ENCODE measurements at places on chromosomes 2 and 18.

- DNase-seq = no peak
Observed at GRCh38 chr2:60442608-60443007, 110.8 kb downstream of the BCL11A start.

DNA sequence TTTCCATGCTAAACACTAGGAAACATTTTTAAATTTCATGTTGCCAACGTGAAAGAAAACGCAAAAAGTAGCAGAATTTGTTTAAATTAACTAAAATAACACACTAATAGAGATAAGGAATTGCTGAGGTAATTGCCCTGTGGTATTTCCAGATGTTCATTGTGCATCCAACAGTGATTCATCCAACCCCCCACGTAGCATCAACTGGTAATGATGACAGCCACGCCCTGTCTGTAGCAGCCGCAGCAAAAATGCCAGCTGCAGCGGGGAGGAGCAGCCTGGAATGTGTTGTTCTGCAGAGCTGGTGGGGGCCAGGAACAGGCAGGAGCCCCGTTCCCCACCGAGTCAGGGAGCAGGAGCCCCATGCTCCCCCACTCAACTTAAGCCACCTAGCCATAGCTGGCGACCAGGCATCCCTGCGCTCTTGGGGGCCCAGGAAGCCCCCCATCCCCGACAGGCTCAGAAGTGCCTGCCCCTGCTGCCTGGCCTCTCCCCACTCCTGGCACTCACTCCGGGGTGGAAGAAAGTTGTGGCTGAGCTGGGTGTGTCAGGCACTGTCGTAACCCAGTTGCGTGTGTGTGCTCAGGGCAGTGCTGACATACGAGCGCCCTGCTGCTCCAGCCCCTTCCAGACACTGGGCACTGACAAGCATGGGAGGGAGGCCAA is 695.1 kb upstream of the ACVR2A start:
- no peak for DNase-seq

GRCh38 chr18:14174706-14175085 is 42.5 kb upstream of the ZNF519 start:
- no peak for DNase-seq

DNA sequence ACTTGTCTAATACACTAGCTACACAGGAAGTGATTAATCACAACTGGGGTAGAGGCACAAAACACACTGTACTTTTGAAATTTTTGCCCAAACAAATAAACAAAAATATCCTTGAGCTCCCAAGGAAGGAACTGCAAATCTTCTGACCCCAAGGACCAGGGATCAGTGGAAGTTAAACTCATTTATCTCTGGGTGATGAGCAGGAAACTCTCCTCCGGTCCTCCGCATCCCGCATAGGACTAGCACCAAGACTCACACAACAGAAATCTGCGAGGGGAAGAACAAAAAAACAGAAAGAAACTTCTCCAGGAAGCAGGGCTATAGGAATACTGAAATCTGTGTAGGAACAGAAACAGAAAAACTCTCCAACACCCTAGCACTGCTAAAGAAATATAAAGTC is 650.3 kb downstream of the DCDC2C start:
- no peak for DNase-seq

GRCh38 chr2:48369971-48370370 is 160.0 kb upstream of the STON1 start:
- no peak for DNase-seq

- DNase-seq = no peak
Observed at GRCh38 chr2:241110089-241110606, 8.1 kb upstream of the MTERF4 start.

- DNase-seq = no peak
Observed at GRCh38 chr2:199329031-199329430, 128.7 kb downstream of the SATB2 start.

DNA sequence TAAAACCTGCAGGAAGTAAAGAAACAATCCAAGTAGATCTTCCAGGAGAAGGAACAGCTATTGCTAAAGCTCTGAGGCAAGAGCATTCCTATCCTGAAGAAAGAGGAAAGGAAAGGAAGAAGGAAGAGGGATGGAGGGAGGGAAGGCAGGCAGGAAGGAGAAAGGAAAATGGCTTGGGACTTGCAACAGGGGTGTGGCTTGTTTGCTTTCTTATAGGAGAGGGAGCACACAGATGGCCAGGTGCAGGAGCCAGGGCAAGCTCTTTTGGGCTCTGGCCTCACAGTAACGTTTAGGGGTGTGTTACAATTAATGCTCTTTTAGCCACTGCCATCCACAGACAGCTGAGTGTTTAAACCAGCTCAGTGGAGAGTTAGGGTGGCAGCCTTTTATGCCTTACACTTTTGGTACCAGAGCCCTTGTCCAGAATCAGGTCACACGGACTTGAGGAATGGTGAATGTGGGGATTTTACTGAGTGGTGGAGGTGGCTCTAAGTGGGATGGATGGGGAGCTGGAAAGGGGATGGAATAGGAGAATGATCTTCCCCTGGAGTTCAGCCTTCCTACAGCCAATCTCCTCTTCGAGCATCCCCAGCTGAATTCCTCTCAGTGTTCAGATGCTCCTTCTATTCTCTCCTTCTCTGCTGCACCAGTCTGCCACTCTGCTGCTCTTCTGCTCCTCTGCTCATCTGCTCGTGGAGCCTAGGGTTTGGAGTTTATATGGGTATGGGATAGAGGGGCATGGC is 108.7 kb upstream of the SLC39A10 start:
- no peak for DNase-seq

- DNase-seq = no peak
Observed at GRCh38 chr18:11899063-11899462, 9.1 kb downstream of the MPPE1 start.

DNA sequence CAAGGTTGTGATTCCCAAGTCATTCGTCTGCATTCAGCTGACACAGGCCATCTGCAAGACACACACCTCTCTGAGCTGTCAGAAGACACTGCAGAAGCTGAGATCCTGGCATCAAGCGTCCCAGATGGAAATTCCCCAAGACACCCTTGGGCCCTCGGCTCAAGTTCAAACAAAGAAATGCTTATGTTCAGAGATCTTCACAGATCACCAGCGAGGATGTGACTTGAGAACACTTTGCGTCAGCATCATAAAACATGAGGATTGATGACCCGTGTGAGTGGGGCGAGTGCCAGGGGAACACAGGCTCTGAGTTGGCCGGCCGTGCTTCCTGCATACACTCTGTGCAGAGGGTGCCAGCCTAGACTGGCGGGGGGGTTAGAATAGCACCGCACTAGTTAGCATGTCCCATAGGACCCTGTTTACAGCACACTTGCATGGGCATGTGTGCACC is 36.8 kb downstream of the KCNIP3 start:
- DNase-seq = no peak

DNA sequence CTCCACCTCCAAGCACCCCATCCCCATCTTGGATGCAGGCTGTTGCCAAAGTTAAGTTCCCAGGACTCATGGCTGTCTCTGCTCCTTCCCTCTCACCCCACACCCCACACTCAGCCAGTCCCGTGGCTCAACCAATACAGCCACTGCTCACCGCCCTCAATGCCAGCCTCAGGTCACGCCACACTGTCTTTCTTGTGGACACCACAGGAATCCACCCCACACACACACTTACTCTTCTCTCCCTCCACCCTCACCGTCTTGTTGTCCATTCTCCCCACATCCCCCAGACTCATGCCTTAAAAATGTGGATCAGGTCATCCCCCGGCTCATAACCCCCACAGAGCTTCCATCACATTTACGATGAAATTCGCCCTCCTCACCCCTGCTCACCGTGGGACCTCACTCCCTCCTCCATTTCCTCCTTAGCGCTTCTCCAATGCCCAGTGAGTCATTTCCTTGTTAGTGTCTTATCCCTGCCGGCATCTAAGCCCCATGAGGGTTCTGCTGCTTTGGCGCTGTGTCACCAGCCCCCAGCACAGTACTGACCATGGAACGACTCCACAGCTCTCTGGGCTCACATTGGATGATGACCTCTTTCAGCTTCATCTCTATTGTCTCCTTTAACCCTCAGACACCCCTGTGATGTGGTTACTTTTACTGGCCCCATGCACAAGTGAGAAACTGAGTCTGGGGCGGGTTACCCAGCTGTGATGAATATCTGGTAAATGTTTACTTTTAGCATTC is 13.8 kb downstream of the MLPH start:
- DNase-seq = peak; percentile 43

GRCh38 chr18:54150226-54150625 is 74.2 kb downstream of the MBD2 start:
- no peak for DNase-seq

DNA sequence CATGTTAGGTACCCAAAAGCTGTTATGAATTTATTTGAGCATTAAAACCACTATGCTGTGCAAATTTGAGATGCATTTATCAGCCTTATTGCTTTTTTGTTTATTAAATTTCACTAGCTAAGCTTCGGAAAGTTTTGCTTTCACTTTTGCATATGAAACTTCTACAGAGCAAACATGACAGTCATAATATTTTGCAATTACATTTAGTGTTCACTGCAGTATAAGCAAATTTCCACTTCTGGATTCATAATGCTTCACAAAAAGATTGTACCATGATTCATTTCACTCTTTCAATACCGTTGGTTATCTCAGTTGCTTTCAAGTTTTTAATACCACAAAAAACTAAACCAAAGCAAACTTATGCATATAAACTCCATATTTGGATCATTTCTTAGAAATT is 228.7 kb upstream of the SLC8A1 start:
- DNase-seq = no peak

- DNase-seq = peak; percentile 50
Observed at GRCh38 chr18:21955757-21956652, 213.4 kb upstream of the GATA6 start.

GRCh38 chr2:11166476-11166875 is 11.2 kb downstream of the SLC66A3 start:
- no peak for DNase-seq

DNA sequence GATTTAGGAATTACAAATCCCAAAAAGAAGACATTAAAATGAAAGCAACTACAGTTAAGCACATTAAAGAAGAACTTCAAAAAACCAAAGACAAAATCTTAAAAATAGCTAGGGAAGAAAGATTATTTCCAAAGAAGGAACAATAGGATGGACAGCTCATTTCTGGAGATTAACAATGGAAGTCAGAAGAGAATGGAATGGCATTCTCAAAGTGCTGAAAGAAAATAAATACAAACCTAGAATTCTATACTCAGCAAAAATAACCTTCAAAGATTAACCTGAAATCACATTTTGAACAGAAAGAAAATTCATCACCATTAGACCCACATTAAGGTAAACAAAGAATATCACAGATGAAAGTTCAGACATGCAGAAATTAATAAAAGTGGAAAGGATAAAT is 229.2 kb downstream of the HDAC4 start:
- no peak for DNase-seq

DNA sequence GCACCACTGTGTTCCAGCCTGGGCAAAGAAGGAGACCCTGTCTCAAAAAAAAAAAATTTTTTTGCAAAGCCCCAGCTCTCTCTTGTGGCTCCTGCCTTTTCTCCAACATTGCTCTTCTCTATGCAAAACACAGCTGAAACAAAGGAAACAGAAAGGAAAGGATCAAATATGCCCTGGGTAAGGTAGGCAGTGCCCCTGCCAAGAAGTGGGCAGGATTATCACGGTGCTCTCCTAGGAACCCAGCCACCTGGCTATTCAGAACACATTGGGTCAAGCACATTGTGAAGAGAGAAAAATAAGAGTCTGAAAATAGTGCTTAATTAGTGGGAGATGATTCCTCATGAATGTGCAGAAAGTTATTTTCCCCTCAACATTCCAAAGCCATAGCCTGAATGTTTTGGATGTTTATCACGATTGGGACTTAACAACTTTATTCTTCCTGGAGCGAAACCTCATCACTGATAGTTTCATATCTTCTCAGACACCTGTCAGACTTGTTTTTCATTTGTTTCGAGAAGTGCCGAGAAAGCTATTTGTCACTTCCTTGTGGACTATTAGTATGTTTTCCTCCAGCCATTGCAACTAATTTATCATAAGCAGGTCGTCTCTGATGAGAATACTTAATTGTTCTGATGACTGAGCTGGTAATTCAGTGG is 42.7 kb upstream of the RPL31 start:
- DNase-seq = no peak

DNA sequence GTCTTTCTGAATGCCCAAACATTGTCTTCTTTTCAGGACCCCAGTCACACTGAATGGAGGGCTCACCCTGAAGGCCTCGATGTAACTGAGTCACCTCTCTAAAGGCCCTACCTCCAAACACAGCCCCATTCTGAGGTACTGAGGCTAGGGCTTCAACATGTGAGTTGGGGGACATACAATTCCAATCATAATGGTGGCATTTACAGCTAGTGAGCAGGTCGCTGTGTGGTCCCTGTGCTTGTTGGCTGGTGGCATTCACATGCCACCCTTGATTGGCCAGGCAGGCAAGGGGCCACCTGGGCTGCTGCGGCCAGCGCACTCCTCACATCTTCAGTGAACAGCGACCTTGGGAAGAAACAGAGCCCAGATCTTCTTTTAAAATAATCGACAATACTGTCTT is 30.7 kb downstream of the AMER3 start:
- DNase-seq = no peak

DNA sequence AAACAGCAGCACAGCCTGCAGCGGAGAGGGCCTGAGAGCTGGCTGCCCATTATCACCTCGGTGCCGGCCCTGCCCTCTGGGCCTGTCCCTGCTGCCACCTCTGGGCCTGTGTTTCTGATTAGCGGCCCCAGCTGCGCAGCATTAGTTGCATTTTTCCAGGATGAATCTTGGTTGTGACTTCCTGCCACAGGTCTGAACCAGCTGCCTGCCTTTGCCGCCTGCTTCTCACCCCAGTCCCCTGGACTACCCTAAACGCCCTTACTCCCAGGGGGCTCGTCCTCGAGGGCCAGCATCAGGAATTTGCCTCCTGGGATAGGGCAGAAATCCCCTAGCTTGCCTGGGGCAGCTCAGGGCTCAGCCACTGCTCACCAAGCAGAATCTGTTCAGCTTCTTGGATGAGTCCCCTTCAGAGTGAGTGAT is 342.8 kb downstream of the DYSF start:
- DNase-seq = no peak

DNA sequence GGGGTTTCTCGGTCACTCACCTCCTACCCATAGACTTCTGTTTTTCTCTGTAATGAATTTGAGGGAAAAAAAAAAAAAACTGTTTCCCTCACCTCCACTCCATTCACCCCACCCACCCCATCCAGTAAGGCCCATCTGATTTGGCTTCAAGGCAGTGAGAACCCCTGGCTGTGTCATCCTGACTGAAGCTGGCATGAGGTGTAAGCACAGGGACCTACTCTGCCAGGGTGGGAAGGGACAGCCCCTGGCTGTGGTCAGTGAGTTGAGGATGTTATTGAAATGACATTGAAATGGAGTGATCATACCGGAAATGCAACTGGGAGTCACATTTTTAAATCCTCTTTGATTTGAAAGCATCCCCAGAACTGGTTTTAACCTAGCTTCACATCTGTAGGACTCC is 19.1 kb upstream of the BCL2L11 start:
- no peak for DNase-seq
